ENCODE measurements at places on chromosomes 7 and 10.

GRCh38 chr7:157870644-157871290, 534.0 kb downstream of the DNAJB6 start:
- no peak for DNase-seq

GRCh38 chr7:150502519-150502918, 12.2 kb upstream of the GIMAP7 start:
- DNase-seq = no peak

DNA sequence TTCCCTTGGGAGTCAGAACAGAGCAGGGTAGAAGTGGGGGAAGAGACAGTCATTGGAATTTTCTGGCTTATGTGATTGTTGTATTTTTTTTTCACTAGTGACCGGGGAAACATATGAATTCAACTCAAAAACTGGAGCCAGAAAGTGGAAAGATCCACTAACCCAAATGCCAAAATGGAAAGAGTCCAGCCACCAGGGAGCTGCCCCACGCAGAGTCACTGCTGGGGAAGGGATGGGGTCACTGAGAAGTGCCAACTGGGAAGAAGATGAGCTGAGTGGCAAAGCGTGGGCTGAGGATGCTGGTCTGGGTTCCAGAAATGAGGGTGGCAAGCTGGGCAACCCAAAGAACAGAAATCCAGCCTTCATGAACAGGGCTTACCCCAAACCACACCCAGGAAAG, 69.2 kb downstream of the CDHR3 start:
- DNase-seq = no peak

DNA sequence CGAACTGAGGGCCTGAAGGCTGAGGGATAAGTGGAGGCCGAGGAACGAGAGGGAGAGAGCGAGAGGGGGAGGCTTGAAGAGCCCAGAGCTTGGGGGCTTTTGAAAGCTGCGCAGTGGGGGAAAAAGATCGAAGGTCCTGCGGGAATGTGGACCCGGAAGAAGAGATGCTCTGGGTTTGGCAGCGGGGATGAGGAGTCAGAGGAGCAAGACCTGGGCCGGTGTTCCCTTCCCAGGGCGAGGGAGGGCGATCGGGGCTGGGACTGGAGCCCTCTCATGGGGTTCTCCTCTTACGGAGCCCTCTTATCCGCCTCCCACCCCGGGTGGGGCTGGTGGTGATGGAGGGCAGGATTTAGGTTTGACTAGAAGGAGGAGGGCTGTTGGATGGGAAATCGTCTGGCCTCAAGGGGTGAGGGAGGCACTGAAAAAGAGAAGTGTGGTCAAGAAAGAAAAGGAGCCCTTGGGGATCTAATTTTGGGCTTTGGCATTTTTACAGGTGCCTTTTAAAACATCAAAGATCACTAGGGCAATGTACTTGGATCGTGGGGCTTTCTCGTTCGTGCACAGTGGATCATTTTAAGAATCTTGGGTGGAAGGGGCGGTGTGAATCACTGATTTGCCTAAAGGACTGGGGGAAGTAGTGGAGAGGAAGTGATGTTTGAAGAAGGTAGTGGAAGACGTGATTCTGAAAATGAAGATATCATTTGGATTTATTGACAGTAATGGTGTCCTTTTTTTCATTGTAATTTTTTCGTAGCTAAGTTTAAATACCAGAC, 637 bp downstream of the SAMD8 start:
- DNase-seq = no peak

DNA sequence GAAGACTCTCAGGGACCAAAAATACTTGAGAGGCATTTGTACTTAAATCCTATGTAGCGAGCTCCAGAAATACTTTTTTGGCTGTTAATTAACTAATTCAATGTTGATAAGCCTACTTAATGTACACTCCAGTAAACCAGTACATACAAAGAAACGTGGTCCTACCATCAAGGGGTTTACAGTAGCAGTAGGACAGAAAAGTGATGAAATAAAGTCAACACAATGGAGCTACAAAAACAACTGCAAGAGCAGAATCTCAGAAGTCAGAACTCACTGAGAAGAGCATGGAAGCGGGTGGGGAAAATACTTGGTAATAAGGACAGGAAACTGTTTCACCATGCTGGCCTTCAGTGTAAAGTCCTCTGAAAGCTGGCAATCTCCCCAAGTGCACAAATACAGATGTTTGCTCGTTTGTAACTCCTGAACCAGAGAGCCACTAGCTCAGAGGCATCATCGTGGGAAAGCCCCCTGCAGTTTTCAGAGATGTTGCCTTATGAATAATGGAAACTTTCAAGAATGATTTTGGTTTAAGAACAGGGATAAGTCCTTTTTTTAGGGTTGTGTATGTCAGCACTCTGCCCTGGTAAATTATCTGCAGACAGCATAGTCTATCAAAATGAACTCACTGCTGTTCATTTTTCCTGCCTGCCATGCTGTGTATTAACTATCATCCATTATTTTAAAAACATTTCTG, 233.2 kb downstream of the SORCS1 start:
- no peak for DNase-seq

DNA sequence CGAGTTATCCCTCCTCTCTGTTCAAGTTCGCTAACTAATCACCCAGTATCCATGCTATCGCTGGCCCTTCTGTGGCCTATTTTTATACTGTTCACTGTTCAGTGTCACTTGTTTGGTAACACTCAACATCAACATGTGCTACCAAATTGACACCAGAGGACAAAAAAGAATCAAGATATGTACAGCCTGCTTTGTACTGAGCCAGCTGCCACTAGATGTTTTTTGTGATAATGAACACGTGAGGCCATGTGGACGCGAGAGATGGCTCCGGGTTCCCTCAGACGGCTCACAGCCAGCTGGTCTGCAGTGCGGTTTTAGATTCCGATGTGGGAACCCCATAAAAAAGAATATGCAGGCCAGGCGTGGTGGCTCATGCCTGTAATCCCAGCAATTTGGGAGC, 21.2 kb downstream of the CAV1 start:
- DNase-seq = no peak

- DNase-seq = no peak
Observed at GRCh38 chr10:123274306-123275135, 120.3 kb downstream of the BUB3 start.

GRCh38 chr10:90289037-90289436, 568.8 kb downstream of the HTR7 start:
- DNase-seq = no peak

GRCh38 chr7:99016196-99016595, 127.7 kb downstream of the SMURF1 start:
- DNase-seq = no peak

DNA sequence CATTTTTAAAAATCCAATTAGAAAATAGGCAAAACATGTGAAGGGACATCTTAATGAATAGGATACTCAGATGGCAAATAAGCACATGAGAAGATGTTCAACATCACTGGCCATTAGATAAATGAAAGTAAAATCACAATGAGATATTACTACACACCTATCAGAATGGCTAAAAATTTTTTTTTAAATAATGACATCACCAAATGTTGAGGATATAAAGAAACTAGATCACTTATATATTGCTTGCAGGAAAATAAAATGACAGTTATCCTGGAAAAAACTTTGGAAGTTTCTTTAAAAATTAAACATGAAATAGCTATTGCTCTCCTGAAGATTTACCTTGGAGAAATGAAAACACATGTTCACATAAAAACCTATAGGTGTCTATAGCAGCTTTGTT, 127.8 kb downstream of the ALOX5 start:
- no peak for DNase-seq

GRCh38 chr10:71623098-71623985, 96.2 kb downstream of the C10orf105 start:
- DNase-seq = no peak

DNA sequence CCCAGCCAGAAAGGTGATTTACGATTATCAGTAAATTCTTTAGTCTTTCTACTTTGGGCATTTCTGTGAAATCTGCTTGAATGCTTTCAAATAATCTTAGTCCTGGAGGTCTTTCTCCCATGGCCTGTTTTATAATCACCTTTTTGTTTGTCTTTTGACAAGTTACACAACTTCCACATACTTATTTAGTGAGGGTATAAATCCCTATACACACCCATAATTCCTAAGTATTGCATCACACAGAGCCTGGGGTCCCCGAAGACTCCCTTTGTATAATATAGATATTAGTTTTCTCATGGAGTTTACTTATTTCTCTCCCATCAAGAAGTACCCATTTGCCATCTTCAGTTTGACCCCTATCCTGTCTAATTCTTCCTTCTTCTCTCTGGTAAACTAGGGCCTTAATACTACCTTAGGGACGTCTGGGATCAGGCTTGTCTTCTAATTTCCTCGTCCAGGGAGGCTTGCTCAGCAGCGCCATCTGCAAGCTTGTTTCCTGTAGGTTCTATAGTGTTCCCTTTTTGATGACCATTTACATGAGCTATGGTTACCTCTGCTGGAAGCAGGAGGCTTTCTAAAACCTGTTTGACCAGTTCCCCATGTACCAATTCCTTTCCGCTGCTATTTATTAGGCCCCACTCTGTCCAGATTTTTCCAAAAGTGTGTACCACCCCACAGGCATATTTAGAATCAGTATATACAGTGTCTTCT, 8.1 kb downstream of the DNAH11 start:
- no peak for DNase-seq

- no peak for DNase-seq
Observed at GRCh38 chr10:109202111-109202510, 721.2 kb downstream of the XPNPEP1 start.

DNA sequence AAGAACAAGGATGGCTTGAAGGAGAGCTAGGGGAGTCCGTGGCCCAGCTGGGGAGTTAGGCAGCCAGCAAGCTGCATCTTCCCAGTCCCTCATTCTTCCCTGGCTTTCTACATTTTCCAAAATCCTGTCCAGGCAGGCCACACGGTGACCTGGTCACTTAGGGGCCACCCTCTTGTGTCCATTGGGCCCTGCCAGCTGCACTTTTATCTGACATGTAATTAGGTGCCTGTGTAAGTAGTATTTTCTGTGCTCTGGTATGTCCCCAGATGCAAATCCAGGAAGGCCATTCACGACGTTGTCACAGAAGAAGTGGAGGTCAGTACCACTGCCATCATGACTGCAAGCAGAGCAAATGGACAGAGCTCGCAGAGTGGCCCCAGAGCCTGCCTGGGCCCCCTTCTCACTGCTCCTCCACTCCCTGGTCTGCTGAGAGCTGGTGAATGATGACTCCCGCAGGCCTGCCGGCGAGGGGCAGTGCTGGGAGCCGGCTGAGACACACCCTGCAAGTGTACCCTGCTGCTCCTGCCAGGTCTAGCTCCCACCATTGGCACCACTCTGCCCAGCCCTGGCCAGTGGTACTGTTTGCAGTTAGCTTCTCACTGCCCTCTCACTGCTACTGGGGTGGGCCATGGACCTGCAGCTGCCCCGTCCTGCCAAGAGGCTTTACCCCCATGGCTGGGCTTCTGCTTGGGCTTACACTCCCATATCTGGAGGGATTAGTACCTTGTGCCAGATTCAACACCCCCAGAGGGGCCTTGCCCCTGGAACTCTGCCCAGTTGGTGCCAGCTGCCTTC, 98.2 kb downstream of the GLRX3 start:
- no peak for DNase-seq

DNA sequence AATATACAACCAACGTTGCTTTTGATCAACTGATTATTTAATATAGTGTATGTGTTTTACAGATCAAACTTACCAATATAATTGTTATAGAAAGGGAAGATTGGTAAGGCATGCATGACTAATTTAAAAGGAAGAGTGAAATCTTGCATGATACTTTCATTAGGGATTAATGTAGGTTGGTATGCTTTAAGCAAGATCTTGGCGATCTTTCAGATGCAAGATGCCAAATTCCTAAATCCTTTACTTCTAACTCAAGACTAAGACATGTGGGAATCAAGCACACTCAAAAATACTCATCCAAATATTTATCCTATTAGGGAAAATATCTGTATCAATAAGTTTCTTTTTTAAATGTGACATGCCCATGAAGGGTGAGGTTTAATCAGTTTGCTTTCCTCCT, 321.4 kb upstream of the MEOX2 start:
- no peak for DNase-seq

DNA sequence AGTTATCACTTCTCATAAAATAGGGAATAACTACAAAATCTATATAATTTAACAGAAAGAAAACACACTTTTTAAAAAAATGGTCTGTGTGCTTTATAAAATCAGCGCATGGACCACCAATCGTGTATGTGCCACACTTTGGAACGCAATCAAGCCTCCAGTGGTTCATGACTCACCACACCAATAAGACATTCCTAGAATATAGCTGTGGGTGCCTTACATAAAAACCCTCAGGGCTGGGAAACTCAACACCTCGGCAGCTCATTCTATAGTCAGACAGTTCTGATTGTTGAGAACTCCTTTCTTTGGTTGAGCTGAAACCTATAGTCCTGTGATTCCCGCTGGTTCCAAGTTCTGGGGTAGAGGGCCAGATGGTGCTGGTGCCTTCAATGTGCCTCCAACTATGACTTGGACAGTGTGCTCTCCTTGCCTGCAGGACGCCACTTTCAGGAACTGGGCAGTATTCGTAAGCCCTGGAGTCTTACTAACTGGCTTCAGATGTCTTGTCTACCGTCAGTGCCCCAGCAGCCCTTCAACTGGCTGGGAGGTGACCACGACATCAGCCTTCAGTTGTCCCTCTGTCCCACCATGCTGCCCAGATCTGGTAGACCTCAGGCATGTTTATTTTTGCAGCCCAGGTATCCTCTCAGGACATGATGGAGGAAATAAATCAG, 135.7 kb upstream of the GDF10 start:
- DNase-seq = no peak

- no peak for DNase-seq
Observed at GRCh38 chr10:132113206-132113605, 47.5 kb downstream of the JAKMIP3 start.

DNA sequence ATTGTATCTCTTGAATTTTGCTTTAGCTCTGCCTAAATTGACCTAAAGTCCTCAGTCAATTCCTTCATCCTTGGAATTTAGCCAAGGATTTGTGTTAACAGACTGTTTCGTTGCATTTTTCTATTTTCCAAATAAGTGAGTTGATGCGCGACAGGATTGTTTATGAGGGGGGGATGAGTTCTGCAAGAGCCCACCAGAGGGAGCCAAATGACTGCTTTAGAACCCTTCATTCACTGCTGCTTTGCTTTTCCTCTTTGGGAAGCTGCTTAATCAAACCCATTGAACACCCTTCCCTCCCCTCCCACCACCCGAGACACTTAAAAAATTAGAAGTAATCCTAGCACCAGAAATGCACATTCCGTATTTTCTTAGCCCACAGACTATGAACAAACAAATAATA, 33.7 kb upstream of the PTF1A start:
- DNase-seq = no peak

GRCh38 chr7:148772297-148773089, 73.8 kb downstream of the CUL1 start:
- DNase-seq = no peak

DNA sequence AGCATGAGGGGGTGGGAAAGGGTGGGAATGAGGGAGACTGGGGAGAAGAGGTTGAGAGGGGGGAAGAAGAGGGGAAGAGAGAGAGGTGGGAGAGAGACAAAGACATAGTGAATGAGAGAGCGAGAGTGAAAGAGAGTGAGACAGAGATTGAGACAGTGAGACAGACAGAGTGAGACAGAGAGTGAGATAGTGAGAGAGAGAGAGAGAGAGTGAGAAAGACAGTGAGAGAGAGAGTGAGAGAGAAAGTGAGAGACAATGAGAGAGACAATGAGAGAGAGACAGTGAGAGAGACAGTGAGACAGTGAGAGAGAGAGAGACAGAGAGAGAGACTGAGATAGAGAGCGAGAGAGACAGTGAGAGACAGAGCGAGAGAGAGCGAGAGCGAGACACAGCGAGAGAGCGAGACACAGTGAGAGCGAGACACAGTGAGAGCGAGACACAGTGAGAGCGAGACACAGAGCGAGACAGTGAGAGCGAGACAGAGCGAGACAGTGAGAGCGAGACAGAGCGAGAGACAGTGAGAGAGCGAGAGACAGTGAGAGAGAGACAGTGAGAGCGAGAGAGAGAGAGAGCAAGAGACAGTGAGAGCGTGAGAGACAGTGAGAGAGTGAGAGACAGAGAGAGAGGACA, 10.1 kb downstream of the TMEM243 start:
- DNase-seq = no peak

GRCh38 chr7:21617916-21618390, 75.1 kb downstream of the DNAH11 start:
- no peak for DNase-seq
